ENCODE measurements at places on chromosomes 6 and 20.

GRCh38 chr6:158313989-158314388 is 1.7 kb downstream of the TULP4 start:
- DNase-seq: no peak

GRCh38 chr20:31719644-31720485 is 2.8 kb downstream of the BCL2L1 start:
- DNase-seq: no peak

- DNase-seq: peak; percentile 80
Observed at GRCh38 chr20:50216543-50217206, 26.0 kb downstream of the CEBPB start.

DNA sequence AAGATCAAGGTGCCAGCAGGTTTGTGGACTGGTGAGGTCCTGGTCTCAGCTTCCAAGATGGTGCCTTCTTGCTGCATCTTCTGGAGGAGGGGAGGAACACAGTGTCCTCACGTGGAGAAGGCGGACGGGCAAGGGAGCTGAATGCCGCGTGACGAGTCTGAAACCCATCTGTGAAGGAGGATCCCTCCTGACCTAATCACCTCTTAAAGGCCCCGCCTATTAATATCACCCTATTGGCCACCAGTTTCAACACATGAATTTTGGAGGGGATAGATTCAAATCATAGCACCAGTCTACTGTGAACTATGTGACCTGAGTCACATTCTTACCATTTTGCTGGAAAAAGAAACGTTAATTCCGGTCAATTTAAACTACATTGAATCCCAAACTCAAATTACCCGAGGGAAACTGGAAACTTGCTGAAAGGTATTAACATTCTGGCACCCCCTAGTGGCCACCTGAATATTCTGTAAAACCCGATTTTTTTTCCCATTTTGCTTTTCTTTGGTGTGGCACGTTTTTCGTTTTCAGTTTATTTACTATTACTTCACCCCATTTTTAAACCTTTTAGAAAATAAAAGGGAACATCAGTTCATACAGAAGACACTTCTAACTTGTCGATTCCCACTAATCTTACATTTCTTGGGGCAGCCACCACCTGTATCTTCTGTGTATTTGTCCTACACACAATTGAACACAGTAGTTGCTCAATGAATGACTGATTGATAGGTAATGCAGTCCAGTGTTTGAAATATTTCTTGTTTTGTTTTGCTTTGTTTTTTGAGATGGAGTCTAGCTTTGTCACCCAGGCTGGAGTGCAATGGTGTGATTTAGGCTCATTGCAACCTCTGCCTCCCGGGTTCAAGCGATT is 17.9 kb upstream of the CCDC170 start:
- DNase-seq: peak; percentile 21

DNA sequence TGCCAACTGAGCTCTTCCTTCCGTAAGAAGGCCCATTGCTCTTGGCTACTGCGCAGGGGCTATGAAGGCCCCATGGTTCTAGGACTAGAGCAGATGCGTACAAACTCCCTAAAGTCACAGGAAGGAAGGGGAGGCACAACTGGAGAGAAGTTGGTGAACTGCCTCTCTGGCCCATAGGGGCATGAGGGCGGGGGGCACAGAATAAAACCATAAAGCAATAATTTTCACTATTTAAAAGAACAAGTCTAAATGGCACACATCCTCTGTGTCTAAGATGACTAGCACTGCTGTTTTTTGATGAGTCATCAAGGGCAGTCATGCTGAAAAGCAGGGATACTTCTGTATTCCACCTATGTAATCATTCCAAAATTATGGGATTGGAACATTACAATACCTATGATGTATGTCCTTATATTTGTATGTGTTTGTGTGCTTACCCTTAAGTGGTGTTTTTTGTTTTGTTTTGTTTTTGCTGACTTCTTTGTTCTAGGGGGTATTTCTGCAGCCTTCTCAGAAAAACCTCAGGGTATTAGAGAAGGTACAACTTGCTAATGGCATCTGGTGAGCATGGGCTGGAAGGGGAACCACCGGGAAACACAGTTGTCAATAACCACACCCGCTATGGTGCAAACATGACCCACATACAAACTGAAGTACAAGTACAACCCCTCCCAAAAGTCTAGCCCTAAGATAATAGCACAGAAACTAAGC is 36.9 kb downstream of the B4GALT5 start:
- DNase-seq: no peak

- DNase-seq: no peak
Observed at GRCh38 chr6:156597095-156597494, 180.1 kb upstream of the ARID1B start.

DNA sequence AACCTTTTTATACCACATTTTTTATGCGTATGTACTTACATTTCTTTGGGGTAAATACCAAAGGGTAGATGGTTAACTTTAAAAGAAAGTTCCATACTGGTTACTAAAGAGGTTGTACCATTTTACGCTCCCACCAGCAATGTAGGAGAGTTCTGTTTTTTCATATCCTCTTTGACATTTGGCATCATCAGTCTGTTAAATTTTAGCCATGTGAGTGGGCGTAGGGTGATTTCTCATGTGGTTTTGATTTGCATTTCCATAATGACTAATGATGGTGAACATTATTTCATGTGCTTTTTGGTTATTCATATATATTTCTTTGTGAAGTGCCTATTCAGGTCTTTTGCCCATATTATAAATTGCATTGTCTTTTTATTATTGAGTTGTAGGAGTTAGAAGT is 194.2 kb downstream of the PRL start:
- no peak for DNase-seq

GRCh38 chr6:33432546-33432945 is 12.7 kb downstream of the SYNGAP1 start:
- DNase-seq: no peak

GRCh38 chr6:449057-449430 is 57.5 kb downstream of the IRF4 start:
- no peak for DNase-seq

DNA sequence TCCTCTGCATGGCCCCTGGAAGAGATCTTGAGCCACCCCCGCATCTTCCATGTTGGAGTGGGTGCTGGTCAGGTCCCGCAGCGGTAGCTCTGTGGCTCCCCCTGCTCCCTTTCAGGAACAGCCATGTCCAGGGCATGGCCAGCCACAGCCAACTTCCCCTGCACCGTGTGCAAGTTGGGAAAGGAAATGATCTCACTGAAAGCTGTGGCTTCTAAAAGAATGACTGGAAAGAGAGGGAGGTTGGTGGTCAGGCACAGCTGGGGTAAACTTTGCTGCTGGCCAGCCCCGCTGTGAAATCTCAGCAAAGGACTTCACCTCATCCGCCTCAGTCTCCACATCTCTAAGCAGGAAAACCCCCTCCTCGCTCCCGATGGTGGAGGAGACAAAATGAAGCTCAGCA is 153.6 kb upstream of the CST7 start:
- no peak for DNase-seq

- DNase-seq: no peak
Observed at GRCh38 chr6:70849348-70850069, 107.4 kb downstream of the B3GAT2 start.

- DNase-seq: no peak
Observed at GRCh38 chr6:39873439-39873838, 60.8 kb downstream of the MOCS1 start.

GRCh38 chr6:124798942-124799496 is 163.2 kb upstream of the RNF217 start:
- no peak for DNase-seq
